ENCODE measurements at places on chromosomes 16 and 17.

DNA sequence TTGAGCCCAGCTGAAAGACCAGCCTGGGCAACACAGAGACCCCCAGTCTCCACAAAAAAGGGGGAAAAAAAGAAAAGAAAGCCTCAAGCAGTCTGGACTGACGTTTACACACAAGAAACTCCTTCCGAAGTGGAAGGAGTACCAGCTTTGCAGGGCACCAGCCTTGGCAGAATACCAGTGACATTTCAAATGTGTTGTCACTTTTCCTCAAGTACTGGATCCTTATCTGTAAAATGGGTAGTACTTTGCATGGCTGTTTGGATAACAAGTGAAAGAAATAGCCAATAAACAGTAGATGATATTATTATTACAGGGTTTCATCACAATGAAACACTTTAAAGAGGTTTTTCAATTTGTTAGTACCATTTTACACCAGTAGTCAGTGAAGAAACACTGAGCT is 14.2 kb downstream of the YWHAE start:
- no peak for DNase-seq

- DNase-seq: no peak
Observed at GRCh38 chr17:36760425-36760824, 159.0 kb downstream of the MRM1 start.

GRCh38 chr17:22462461-22462860 is 770.1 kb downstream of the KCNJ18 start:
- no peak for DNase-seq

DNA sequence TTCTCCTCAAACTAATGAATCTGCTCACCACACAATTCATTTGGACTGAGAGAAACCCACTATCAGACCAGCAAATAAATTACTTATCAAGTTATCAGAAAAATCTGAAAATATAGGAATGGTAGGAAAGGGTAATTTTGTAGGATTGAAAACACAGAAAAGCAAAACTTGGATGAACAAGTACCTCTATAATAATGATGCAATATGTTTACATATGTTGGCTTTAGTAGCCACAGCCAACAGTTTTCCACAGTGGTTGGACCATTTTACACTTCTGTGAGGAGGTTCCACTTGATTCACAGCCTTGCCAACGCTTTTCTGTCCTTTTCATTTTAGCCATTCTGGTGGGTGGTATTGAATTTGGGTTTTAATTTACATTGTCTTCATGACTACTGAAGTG is 10.6 kb upstream of the GINS3 start:
- DNase-seq: no peak

DNA sequence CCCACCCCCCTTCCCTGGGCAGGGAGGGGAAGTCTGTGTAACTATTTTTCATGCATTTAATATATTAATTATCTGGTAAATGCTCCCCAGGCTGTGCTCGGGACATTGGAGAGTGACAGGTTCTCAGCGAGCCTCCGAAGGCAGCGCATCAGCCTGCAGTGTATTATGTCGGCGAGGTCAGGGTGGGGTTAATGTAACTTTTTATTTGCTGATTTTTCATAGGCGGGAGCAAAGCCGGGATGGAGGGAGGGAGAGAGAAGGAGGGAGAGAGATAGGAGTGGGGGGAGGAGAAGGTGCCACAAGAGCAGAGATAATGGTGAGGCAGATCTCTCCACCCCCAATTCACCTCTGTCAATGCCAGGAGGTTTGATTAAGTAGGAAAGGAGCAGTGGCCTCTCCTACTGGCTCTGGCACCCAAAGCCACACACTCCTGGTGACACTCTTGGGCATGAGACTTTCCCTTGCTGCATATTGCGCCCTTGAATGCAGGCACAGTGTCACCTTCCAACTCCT is 104.0 kb downstream of the MRM1 start:
- no peak for DNase-seq

GRCh38 chr17:42018339-42018738 is 1.1 kb upstream of the DNAJC7 start:
- no peak for DNase-seq

DNA sequence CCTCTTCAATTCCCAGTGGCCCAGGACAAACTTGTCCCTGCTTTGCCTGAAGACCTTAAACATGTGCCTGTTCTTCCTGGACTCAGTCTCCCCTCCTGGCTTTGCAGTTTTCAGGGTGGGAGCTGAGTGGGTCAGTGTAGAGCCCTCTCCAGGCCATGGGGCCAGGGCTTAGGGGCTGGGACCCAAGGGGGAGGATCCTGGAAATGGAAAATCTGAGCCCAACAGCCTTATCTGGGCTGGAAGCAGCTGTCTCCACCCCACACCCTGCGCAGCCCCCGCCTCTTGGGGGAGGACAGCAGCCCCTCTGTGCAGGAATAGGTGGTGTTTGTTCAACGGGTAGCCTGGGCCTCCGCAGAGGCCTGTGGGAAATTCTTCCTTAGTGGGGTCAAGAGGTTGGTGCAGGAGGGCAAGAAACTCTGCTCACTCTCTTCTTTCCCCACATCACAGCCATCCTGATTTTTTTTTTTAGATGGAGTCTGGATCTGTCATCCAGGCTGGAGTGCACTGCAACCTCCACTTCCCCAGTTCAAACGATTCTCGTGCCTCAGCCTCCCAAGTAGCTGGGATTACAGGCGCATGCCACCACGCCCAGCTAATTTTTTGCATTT is 6.8 kb upstream of the SMTNL2 start:
- DNase-seq: no peak

- no peak for DNase-seq
Observed at GRCh38 chr17:28519236-28519635, 13.1 kb downstream of the FOXN1 start.

DNA sequence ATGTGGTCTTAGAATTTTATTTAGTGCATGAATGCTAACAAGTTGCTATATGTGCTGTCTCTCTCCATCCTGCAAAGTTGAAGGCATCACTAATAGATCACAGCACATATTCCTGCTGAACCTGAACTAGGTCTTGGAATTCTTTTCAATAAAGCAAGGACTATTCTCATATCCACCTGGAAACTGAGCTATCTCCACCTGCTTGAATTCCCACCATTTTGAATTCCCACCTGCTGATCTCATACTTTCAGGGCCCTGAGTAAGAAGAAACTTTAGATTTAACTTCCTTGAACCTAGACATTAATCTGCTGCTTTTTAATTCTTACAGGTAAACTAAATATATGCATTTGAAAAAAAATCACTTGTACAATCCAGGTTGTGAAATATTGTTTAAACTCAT is 445.3 kb upstream of the CCL2 start:
- DNase-seq: no peak

All from keratinocyte (primary cell).